DMS153 (cell line): ENCODE measurements at places on chromosomes 2 and 18.

- no peak for DNase-seq
Measured at GRCh38 chr2:139155991-139156390, 375.8 kb upstream of the NXPH2 start.

GRCh38 chr18:62763101-62763521 is 47.8 kb downstream of the PHLPP1 start:
- no peak for DNase-seq

- no peak for DNase-seq
Measured at GRCh38 chr2:37780387-37780676, 108.9 kb upstream of the CDC42EP3 start.

DNA sequence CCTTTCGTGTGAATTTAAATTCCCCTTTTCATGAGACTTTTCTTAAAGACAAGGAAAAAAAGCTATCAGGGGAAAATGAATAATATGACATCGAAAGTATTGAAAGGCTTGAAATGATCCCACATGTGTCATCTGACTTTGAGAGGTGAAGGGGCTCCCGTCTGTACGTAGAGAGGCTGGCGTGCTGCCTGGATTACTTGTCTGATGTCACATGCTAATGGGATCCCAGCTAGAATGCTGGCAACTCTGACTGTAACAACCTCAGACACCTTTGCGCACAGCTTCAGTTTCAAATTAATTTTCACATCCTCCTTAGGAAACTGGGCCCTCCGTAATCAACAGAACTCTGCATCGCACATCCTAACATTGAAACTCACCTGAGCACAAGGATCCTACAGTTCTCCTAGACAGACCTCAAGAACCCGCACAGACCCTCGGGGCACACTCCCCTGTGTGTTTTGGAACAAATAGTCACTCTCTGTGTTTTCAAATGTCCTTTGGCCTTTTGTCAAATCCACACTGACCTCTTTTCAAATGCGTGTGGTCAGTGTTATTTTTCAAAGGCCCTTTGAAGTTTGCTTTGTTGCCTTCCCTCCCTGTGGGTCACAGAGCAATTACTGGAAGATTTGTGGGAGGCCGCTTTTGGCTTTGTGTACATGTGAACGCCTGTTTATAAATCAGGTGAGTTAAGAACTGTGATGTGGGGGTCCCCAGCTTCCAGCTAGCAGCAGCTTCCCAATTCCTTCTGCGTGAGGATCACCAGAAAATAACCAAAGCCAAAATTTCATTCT is 65.9 kb downstream of the IL1R2 start:
- DNase-seq, result no peak

GRCh38 chr2:52107124-52107523 is 1075.2 kb upstream of the NRXN1 start:
- DNase-seq, result no peak
